ENCODE measurements at places on chromosomes 13 and 19. TPM values are rescaled to one million over a fixed set of nuclear protein-coding genes. Genes with fewer than 3 reads are reported as not detected.

ZNF442 gene
- total RNA-seq, result 3.8 TPM

CBY2 gene
- not detected for total RNA-seq

NLRP11 gene
- total RNA-seq, result not detected

STOML3 gene
- total RNA-seq, result not detected

TEKTIP1 gene
- total RNA-seq, result not detected

FCGBP gene
- total RNA-seq, result 1.1 TPM

VSIG10L gene
- 0.43 TPM for total RNA-seq

RFPL4AL1 gene
- not detected for total RNA-seq

OR4F17 gene
- total RNA-seq, result not detected

TEX26 gene
- total RNA-seq, result not detected

TTYH1 gene
- total RNA-seq, result under 0.01 TPM

PDX1 gene
- total RNA-seq, result not detected

PSG2 gene
- not detected for total RNA-seq

APOC4 gene
- not detected for total RNA-seq

SHISA7 gene
- not detected for total RNA-seq

PTPRH gene
- 4.1 TPM for total RNA-seq

TMEM205 gene
- 88.6 TPM for total RNA-seq

CLIP3 gene
- total RNA-seq, result 25.6 TPM

CDC34 gene
- 76.7 TPM for total RNA-seq

DLL3 gene
- 0.16 TPM for total RNA-seq

SELENOV gene
- not detected for total RNA-seq

ATP8B3 gene
- 0.95 TPM for total RNA-seq

ZNF724 gene
- 1.4 TPM for total RNA-seq

ELAVL1 gene
- total RNA-seq, result 28.5 TPM

ECSIT gene
- total RNA-seq, result 29.6 TPM

LCP1 gene
- total RNA-seq, result 0.17 TPM

PCDH8 gene
- total RNA-seq, result not detected

REEP6 gene
- total RNA-seq, result 2.9 TPM

C19orf33 gene
- total RNA-seq, result 8.8 TPM

CCNA1 gene
- total RNA-seq, result 1.2 TPM

SERTM1 gene
- not detected for total RNA-seq

ELSPBP1 gene
- not detected for total RNA-seq

ARRDC5 gene
- total RNA-seq, result not detected

SERP2 gene
- total RNA-seq, result 11.0 TPM

GPR12 gene
- total RNA-seq, result not detected

CRX gene
- not detected for total RNA-seq

TDRD12 gene
- 0.32 TPM for total RNA-seq

SULT2A1 gene
- not detected for total RNA-seq

ZNF667 gene
- total RNA-seq, result 5.4 TPM

RASGRP4 gene
- not detected for total RNA-seq

ZNF443 gene
- 2.4 TPM for total RNA-seq

PGLYRP2 gene
- total RNA-seq, result not detected

SMIM24 gene
- not detected for total RNA-seq

TTC9B gene
- total RNA-seq, result not detected

Data from bronchial smooth muscle cell (primary cell).